Cerebellar cortex (tissue), 1 donor: ENCODE measurements at places on chromosomes 7 and 10.

DNA sequence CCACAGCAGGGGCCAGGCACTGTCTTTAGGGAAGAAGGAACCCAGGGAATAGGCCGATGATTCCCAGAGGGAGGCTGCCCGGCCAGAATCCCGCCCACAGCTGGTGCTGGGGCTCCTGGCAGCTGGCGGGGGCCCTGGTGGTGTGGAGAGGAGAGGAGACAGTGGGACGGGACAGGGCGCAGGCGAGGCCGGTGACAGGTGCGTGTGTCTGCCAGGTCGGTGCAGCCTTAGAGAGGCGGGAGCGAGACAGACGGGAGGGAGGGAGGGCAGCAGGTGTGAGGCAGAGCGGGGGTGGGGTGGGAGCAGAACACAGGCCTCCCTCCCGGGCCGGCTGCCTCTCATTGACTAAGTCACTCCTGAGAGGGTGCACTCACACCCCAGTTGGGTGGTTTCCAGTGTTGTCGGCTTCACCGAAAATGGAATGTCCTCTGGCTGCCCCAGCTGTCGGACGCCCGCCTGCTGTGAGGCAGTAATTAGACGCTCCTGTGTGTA is 55.2 kb downstream of the ELFN1 start:
- DNase-seq: peak; percentile 69

- no peak for DNase-seq
Measured at GRCh38 chr10:19628767-19629560, 187.3 kb upstream of the PLXDC2 start.

DNA sequence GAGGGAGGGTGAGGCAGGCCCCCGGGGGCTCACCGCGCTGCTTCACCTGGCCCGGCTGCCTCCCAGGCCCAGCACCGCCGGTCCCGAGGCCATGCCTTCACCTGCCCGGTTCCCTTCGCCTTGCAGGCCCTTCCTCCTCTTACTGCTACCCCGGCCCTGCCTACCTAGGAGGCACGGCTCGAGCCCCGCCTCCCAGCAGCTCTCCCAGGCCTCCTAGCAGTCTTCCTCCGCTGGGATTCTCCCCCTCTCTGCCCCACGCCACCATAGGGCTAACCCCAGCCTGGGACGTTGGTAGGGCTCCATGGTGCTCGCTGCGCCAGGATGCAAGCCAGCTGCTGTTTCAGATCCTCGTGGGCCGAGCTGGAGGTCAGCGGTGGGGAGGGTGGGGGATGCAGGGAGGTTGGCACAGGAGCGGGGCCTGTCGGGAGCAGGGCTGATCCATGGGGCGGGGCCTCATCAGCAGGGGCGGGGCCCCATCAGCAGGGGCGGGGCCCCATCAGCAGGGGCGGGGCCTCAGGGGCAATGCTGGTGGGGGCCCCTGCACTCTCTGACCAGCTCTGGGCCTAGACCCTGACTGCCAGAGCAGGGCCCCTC is 63.3 kb downstream of the RASGEF1A start:
- peak; percentile 30 for DNase-seq

DNA sequence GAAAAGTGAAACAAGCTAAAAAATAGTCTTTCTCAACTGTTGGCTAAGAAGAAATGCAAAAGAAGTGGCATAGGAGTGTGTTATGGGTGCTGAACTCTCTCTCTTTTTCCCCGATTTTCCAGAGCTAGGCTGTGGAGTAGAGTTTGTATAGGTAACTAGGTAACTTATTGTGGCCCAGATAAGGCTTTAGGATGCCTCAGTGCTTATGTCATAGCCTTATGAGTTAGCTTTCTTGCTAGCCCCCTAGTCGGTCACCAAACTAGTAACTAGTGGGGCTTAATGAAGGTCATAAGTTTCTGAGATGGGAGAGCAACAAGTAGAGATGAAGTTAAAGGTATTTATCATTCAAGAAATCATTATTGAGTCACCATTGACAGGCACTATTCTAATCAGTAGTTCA is 32.4 kb downstream of the BPGM start:
- no peak for DNase-seq

DNA sequence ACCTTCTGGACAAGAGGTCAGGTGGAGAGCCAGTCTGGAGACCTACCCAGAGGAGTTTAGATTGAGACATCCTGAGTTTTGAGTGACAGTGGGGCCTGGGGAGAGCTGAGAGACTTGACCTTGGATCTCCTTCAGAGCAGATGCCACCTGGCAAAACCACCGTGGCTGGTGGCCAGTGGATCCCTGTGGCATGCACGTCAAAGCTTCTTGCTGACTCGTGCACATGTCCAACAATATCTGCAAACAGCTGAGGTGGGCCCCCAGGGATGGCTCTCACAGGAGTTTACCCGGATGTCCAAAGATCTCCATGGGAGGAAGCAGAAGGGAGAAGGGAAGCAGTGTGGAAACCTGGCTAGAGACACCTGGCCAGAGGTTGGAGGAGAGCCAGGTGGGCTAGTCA is 230.5 kb downstream of the FANK1 start:
- no peak for DNase-seq

- DNase-seq: no peak
Measured at GRCh38 chr7:66869660-66870450, 51.2 kb upstream of the TMEM248 start.

GRCh38 chr7:40489844-40490602 is 355.2 kb downstream of the SUGCT start:
- peak; percentile 83 for DNase-seq

DNA sequence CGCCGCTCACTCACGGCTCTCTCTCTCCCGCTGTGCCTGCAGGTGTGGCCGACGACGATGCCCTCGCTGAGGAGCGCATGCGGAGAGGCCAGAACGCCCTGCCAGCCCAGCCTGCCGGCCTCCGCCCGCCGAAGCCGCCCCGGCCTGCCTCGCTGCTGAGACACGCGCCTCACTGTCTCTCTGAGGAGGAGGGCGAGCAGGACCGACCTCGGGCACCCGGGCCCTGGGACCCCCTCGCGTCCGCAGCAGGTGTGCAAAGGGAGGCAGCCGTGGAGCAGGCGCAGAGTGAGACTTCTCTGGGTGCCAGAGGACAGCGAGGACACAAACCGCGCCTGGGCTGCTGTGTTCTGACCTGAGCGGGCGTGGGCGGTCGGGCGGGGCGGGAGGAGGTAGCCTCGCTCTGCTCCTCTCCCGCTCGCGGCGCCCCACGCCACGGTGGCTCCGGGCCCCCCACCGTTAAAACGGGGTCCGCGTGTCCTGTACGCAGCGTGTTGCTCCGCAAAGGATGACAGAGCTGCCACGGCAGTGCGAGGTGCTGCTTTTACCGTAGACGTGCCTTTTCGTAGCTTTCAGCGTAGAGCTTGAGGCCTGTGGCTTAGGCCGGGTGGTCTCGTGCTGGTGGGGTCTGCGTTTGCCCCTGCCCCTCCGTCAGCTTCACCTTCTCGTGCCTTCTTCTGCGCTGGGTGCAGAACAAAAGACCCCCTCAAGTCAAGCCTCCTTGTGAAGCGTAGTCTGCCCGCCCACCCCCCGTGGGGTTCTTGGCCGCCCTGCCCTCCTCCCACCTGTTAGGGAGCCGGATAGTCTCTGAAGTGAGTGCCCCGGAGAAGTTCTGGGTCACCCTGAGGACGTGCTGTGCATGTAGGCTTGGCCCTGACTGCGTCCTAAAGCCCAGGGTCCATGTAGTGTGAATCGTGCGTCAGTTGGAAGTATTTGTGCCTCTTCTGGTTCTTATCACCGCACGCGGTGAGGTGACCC is 73.2 kb downstream of the DNAJB6 start:
- no peak for DNase-seq

GRCh38 chr10:101512738-101513137 is 75.3 kb downstream of the POLL start:
- DNase-seq: no peak

GRCh38 chr10:3559527-3559926 is 225.5 kb downstream of the KLF6 start:
- DNase-seq: no peak

DNA sequence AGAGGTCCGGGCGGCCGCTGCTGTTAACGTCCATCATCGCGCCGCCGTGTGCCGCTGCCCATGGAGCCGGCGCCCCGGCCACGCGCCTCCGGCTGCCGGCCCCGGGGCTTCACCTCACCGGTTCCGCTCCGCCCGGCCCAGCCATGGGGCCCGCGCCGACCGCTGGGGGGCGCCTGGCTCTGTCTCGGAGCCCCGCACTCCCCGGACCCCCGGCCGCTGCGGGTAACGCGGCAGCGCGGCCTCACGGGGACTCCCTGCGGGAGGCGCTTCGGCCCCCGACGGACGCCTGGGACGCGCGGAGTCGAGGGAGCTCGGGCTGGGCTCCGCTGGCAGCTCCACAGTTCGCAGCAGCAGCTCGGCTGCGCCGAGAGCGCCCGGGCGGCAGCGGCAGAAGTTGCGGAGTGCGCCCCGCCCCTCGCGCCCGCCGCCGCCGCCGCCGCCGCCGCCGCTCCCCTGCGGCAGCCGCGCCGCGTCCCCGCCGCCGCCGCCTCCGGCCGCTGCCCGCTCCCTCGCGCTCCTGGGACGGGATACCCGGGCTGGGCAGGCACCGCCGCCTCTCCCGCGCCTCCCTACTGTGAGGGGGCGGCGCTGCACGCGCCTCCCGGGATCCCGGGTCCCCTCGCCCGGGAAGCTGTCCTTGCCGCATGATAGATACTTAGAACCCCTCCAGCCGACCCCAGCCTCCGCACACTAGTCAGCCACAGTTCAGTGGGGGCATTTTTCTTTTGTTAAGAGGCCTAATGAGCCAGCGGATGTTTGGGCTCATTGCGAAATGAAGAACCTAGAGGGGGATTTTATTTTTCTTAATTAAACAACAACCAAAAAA is at the start of gene HTR7:
TSS of gene HTR7 (minus strand) at position 405 of the 826 bp plus-strand sequence. CDS start at position 37, 368 bp downstream.
- DNase-seq: no peak

DNA sequence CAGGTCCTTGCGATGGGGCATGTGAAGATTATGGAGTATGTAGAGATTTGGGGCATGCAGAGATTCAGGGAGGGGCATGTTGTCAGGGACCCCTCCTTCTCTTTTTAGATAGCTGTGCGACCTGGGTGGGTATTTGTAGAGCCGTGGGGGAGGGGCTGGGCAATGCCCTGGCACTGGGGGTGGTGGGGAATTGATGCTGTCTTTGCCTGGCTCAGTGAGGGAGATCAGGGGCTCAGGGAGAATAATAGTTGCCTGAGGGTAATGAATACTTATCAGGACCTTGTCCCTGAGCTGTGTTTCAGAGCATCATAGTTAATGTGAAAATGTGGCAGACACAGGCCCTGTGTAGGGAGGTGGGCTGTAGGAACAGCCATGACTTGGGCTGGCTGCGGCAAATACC is 3.5 kb downstream of the RAMP3 start:
- DNase-seq: no peak

DNA sequence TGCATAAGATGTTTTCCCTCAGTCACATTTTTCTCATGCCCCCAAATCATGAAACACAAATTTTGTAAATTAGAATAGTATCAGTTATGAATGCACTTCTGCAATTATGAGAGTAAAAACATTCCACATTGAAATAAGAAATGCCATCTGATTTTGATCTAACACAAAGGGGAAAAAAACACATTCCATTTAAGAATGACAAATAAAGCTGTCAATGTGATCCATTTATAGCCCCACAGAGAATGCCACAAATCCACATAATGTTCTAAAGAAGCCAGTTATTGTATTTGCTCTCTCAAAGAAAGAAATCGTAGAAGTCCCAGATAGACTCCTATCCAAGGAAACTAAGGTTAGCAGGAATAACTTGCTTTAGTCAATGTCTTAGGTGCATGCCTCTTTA is 48.7 kb upstream of the RHOBTB1 start:
- no peak for DNase-seq

GRCh38 chr10:110357252-110357780 is 52.6 kb upstream of the SMNDC1 start:
- DNase-seq: no peak

- DNase-seq: no peak
Measured at GRCh38 chr10:6487920-6488319, 92.2 kb downstream of the PRKCQ start.

GRCh38 chr7:26663874-26664273 is 200.5 kb downstream of the SKAP2 start:
- DNase-seq: no peak

DNA sequence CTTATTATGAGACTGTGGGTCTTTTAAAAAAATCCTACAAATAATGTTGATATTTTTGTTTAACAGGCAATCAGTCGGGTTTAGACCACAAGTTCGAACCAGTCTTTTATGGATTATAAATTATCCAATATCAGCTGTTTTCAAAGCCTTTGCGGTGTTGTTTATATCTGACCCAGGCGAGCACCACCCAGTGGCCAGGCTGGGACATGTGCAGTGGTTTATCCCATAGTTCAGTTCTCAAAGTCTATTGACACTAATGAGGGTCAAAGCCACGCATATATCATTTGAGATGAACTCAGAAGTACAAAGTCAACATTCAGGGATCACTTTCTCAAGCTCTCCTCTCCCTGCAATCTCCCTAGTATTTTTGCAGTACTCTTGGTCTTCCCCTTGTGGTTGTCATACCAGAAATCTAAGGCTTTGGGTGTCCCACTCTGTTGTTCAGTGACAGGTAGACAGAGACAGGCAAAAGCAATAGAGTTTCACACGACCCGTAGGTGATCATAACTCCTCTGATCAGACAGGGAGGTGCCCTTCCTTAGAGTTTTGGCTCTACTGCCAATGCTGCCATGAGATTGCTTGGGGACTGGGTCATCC is 117.4 kb upstream of the POM121L12 start:
- DNase-seq: no peak

GRCh38 chr10:108244443-108245228 is 1080.1 kb upstream of the SORCS1 start:
- DNase-seq: no peak

DNA sequence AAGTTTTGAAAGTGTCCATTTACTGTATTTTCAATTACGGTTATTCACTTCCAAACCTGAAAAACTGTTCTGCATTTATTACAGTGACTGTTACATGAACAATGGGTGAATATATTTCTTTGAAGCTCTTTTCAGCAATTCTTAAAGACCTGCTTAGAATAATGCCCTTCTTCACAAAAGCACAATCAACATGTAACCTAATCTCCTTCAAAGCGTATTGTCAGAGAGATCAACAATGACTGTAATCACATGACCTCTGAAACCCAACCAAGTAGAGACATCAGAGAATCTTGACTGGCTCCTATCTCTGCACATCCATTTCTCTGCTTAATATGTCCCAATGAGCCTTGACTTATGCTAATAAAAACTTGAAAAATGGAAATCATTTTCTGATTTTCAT is 126.7 kb downstream of the NRCAM start:
- DNase-seq: no peak

GRCh38 chr10:52050429-52051047 is 263.5 kb upstream of the DKK1 start:
- no peak for DNase-seq
